Hippocampal formation (tissue), 2 donors: ENCODE measurements at places on chromosomes 7 and 10.

- peak; percentile 59 for DNase-seq
These were observed 74.7 kb downstream of the CACNB2 start for GRCh38 chr10:18214691-18215563.

DNA sequence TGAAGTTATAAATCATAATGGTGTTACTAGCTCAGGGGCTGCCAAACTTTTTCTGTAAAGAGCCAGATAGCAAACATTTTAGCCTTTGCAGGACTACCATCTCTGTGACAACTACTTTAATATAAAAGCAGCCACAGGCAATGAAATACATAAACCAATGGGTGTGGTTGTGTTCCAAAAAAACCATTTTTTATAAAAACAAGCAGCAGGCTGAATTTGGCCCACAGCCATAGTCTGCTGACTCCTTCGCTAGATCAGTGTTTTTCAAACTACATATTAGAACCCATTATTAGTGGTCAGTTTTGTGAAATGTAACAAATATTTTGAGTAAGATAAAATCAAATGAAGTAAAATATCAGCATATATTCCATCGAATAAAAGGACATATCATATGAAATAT, 13.6 kb downstream of the GNG11 start:
- no peak for DNase-seq

GRCh38 chr10:82212753-82213152, 337.8 kb downstream of the NRG3 start:
- no peak for DNase-seq

DNA sequence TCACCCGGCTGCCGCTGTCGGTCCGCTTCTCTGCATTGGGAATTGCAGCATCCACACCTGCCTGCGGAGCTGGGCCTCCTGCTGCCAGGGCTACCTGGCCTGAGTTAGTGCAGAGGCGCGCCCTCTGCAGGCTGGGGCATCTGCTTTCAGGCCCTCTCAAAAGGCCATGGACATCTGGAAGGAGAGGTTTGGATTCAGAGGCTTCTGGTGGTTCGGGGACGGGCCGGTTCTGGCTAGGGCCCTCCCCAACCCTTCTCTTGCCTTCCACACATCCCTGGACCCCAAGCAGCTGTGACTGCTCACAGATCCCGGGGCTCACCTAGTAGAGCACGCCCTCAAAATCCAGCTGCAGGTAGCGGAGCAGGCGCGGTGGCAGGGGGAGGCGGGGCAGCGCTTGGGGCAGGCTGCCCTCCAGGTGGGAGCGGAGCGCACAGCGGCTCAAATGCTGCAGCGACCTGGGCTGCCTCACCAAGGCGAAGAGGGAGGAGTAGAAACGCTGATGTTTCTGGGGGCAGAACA, 8.4 kb upstream of the GBX1 start:
- DNase-seq, result no peak

GRCh38 chr10:75864717-75865116, 433.3 kb downstream of the LRMDA start:
- DNase-seq, result no peak

GRCh38 chr10:91032611-91033206, 111.8 kb upstream of the ANKRD1 start:
- no peak for DNase-seq

- DNase-seq, result no peak
These were observed 118.7 kb downstream of the RALA start for GRCh38 chr7:39741942-39742623.

DNA sequence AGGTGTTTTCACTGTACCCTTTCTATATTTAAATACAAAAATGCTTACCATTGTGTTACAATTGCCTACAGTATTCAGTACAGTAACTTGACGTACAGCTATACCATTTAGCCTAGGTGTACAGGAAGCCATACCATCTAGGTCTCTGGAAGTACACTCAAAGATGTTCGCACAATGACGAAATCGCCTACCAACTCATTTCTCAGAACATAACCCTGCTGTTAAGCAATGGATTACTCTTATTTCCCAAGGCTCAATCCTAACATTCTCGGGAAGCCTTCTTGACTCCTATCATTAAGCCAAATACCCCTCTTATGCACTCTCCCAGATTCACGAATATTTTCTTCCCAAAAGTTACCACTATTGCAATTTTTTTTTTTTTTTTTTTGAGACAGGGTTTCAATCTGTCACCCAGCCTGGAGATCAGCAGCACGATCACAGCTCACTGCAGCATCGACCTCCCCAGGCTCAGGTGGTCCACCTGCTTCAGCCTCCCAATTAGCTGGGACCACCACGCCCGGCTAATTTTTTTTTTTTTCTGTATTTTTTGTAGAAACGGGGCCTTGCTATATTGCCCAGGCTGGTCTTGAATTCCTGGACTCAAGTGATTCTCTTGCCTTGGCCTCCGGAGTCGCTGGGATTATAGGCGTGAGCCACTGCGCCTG, 1.5 kb downstream of the CWF19L1 start:
- DNase-seq, result no peak

DNA sequence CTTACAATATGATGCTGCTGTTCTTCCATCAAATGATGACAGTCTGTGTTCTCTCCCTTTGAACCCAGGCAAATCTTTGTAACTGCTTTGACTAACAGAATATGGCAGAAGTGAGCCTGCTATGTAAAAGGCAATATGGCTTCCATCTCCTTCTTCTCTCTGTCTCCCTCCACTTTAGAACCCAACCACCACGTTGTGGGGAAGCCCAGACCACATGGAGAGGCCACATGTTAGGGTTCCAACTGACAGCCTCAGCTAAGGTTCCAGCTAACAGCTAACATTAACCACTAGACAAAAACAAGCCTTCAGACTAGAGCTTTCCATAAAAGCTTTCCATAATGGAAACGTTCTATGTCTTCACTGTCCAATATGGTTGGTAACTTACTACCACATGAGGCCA, 107.7 kb downstream of the PRTFDC1 start:
- DNase-seq, result no peak

DNA sequence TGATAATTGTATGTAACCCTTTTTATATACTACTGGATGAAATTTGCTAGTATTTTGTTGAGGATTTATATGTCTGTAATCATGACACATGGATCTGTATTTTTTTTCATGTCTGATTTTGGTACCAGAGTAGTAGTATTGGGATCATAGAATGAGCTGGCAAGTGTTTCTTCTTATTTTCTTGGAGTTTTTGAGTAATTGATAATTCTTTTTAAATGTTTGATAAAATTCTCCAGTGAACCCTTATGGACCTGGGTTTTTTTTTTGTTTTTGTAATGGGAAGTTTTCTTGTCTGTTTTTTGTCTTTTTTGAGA, 28.4 kb downstream of the ZNF33A start:
- DNase-seq, result no peak

DNA sequence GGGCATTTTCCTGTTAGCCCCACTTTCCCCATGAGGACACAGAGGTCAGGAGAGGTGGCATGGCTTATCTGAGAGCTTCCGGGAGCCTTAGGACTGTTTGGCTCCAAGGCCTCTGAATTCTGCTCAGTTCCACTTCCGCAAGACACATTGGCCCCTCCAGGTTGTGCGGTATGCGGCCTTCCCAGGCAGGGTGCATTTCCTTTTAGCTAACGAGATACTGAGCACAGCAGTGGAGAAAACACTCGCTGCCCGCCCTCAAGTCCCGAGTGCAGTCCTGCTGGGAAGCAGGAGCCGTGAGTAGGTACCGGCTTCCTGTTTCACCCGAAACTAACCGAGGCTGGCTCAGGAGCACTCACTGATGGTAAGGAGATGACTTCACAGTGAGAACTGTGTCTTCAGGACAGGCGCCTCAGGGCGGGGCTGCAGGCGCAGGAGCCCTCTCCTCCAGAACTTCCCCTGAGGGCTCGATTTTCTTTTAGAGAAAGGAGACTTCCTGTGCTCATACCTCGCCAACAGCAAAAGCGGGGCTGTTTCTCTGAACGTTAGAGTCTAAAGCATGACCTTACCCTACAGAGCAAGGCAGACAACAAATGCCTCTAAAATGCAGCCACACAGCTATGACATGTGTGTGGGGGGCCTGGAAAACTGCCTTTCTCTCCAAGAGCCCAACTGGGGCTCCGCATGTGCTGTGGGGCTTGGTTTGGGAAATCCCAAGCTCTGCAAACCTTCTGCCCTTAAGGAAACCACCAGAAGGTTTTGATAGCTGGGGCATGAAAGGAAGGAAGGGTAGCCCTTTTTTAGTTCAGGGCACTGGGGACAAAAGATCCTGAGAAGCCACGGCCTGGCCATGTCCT, 25.9 kb downstream of the RGS10 start:
- no peak for DNase-seq

DNA sequence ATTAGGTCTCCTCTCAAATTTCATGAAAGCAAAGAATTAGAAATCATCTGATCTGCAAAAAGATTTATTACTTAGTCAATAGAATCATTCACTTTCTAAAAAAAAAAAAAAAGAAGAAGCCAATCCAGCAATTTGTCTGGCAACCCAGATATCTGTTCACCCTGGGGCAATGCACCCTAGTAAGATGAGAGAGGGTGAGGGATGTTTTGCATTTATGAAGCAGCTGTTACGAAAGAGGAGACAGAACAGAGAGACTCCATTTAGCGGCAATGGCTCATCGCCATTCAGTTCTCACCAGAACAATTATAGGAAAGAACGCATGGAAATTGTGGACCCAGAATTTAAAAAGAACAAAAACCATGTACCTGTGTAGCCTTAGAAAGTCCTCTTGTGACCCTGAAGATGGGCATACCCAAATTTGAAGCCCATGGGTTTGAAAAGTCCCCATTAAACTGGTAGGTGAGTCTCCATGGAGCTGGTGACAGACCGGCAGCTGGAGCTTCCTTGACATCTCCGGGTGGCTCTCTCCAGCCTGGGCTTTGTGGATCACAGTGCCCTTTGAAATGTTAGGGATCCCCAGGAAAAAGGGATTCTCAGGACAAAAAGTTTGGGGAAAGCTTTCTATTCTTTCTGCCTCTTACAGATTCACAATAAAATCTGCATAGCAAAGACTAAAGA, 45.5 kb upstream of the CCDC3 start:
- no peak for DNase-seq

- no peak for DNase-seq
These were observed 205.2 kb downstream of the GRM8 start for GRCh38 chr7:127047521-127047920.

DNA sequence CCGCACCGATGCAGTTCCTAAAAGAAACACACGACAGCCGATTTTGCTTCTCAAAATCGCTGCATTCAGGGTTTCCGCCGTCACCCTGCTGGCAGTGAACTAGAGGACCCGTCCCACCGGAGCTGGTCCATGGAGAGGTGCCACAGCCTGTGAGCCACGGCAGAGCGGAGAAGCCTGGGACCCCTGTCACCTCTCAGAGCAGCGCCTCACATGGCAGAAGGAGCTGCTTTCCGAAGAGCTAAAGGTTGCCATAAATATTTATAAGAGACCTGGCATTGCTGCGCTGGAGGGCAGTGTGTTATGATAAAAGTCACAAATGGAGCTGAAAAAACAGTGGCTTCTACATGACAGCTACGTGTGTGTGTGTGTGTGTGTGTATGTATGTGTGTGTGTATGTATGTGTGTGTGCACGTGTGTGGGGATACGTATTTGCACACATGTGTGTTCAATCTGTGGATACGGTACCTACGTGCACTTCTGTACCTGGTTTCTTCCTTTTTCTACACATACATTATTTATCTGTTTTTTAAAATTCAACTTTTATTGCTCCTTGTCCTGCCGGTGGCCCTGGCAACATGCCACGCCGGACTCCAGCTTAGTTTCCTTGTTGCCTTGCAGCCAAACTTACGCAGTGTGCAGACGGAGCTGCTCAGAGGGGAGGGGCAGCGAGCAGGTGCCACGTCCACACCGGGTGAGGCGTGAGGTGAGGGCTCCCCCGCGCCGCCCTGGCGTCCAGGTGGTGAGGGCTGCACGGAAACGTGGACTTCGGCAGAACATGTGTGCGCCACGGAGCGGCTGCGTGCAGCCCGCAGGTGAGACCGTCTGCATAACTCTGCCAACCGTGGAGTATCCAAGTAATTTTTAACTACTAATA, 115.2 kb upstream of the PITRM1 start:
- DNase-seq, result no peak

- no peak for DNase-seq
These were observed 60.4 kb downstream of the DNAJB6 start for GRCh38 chr7:157397036-157397720.

GRCh38 chr7:43204081-43204480, 91.6 kb downstream of the HECW1 start:
- DNase-seq, result no peak

DNA sequence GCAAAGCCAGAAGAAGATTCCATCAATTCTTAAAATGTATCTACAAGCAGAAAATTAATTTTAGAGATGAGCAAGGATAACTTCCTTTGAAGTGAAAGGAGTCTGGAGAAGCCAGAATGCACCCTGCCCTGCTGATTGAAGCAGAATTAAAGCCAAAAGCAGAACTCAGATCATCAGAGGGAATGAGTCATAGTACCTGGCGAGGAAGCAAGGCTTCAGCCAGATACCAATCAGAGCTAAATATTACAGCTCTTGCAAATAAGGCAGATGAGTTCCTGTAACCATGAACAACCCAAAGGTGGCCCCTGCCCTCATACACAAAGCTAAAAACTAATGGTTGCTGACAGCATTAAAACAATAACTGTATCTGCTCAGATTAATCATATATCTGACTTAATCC, 10.4 kb downstream of the HTR7 start:
- DNase-seq, result no peak

DNA sequence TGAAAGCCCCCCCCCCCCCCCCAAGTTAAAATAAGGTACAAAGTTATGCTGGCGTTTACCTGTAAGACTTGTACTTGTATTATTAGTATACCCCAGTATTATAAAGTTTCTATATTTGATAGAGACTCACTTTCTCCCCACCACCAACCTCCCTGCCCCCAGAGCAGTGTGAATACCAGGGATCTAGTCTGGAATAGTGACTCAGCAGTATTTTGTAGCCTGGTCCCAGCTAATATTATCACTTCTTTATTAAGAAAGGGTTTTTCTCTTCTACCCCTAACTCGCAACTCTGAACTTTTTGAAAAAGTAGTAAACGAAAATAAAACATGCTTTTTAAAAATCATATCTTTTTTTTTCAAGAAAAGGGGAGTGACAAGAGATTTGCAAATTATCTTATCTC, 26.7 kb downstream of the GLI3 start:
- DNase-seq, result no peak

- DNase-seq, result no peak
These were observed 78.4 kb downstream of the NRG3 start for GRCh38 chr10:81953420-81953819.

DNA sequence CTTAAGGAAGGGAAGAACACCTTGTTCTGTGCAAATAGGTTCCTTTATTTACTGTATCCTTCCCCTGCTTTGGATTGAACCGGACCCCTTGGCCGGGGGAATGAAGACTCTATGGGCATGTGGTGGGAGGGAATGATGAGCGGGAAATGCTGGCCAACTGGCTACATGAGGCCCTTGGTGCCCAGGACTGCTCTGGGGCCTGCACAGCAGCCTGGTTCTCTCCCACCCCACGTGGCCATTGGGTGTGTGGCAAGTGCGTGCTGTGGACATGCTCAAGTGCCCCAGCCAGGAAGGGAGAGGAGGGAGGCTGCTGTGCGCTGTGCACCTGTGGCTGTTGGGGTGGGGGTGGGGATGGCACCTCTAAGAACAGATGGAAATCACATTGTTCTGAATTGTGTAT, 917.0 kb upstream of the GHITM start:
- DNase-seq, result no peak
